ENCODE measurements at places on chromosomes 5 and 9.

DNA sequence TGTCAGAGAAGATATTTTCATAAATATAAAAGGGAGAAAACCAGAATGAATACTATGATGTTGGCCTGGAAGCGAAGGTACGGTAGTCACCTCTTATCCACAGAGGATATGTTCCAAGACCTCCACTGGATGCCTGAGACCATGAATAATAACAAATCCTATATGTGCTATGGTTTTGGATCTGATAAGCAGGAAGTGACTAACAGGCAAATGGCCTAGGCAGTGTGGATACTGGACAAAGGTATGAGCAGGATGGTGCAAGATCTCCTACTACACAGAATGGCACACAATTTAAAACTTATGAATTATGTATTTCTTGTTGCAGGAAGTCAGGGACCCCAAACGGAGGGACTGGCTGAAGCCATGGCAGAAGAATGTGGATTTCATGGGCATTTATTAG is 48.2 kb downstream of the ADAMTS12 start:
- DNase-seq = no peak

DNA sequence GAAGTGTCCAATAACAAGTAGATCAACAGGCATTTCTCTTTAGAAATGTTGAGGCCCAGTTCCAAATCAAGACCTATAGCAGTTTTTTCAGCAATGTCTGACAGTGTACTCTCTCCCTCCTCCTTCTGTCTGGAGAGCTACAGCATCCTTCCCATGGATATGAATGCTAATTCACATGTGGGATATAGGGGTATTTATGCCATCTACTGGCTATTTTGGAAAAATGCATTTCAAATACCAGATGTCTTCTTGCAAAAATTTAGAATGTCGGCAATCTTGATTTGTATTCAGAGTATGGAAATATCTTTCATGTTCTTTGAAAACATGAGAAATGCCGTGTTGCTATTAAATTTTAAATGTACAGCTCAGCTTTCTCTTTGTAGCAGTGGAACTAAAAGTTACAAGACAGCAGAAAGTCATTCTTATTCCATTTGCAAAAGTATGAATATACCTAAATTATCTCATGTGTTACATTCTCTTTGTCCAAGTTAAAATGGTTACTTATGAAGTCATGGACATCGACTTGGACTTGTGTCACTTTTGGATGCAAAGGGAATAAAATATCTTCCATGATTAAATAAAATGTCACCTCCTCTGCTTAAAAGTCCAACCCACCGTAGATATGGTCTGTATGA is 647.8 kb downstream of the TAF11L14 start:
- peak; percentile 14 for DNase-seq

GRCh38 chr5:95930141-95930930 is 31.3 kb downstream of the ELL2 start:
- DNase-seq = no peak

DNA sequence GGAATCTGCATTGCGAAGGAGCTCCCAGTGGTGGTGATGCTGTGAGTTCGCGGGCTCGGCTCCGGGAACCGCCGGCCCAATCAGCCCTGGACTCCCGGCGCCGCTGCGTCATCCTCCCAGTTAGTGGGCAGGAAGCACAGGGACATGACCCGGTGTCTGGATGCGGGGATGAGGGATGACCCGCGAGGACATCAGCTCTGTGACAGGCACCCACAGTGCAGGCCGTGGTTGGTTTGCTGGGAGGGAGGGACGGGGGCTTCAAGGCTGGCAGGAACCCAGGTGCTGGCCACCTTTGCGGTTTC is 996 bp downstream of the NXNL2 start:
- DNase-seq = no peak

GRCh38 chr9:34551751-34552605 is 29.2 kb upstream of the ENHO start:
- no peak for DNase-seq

DNA sequence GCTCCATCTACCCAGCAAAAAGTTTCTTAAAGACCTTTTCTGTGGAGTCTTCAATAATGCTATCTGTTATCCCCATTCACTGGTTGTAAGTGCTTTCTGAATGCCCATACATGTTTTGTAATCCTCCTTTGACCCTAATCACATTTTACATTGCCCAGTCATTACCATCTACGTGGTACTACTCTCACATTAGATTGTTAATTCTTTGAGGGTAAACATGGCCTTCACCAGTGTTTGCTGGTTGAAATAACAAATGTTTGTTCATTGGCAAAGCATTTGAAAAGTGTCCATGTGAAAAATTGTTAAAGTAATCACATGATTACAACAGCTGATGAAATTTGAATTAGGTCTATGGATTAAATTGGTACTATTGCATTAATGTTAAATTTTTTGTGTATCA is 31.8 kb downstream of the MEGF10 start:
- DNase-seq = no peak

GRCh38 chr9:128343855-128344254 is 3.5 kb downstream of the SLC27A4 start:
- DNase-seq = no peak

DNA sequence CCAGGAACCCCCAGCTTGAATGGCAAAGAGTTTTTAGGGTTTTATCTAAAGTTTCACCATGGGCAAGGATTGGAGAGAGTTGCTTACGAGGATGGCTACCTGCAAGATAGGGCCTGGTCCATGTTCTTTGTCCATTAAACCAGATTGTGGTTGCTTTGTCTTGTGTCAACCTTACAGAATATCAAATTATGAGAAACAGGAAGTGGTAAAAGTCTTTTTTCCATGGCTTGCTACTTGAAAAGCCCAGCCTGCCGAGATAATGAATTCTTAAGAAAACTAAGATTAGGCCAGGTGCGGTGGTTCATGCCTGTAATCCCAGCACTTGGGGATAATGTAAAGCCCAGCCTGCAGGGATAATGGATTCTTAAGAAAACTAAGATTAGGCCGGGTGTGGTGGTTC is 24.4 kb downstream of the ZNF474 start:
- DNase-seq = no peak

DNA sequence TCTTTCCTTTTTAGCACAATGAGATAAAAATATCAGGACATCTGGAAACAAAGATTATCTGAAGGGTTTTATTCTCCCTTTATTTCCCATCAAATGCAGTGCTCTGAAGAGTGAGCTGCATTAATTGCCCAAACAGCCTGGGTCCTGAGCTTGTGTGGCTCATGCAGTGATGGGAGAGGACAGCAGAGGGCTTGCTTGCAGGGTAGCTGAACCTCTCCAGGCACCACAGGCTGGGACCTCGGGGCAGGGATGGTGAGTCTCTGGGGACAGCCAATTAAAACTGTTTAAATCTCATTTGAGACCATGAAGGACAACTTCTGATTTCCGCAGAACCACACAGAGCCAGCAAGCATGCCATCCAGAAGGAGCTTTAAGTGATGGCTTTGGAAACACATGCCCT is 71.2 kb downstream of the PLAC8L1 start:
- DNase-seq = no peak

DNA sequence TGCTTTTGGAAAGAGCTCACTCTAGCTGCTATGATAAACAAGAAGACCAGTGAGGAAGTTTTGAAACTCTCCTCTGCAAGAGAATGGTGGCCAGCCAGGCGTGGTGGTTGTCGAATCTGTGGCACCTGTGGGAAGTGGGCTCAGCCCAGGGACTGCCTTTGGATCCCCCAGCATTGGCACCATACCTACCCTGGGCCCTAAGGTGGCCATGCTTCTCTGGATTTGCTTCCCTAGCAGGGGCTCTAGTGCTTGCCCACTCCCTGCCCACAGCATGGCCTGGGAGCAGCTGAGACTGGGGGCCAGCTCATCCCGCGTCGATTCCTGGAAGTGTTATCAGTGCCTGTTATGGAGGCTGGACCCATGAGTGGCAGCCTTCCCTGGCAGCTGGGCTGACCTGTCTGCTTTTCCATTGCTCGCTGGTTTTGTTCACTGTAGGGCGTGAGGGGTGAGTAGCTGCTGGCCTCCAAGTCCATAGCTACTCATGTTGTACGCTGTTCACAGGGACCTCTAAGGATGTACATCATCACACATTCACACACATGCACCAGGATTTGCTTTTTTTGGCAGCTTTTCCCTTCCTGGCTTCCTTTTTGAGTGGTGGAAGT is 2.3 kb downstream of the SLC22A4 start:
- DNase-seq = no peak

DNA sequence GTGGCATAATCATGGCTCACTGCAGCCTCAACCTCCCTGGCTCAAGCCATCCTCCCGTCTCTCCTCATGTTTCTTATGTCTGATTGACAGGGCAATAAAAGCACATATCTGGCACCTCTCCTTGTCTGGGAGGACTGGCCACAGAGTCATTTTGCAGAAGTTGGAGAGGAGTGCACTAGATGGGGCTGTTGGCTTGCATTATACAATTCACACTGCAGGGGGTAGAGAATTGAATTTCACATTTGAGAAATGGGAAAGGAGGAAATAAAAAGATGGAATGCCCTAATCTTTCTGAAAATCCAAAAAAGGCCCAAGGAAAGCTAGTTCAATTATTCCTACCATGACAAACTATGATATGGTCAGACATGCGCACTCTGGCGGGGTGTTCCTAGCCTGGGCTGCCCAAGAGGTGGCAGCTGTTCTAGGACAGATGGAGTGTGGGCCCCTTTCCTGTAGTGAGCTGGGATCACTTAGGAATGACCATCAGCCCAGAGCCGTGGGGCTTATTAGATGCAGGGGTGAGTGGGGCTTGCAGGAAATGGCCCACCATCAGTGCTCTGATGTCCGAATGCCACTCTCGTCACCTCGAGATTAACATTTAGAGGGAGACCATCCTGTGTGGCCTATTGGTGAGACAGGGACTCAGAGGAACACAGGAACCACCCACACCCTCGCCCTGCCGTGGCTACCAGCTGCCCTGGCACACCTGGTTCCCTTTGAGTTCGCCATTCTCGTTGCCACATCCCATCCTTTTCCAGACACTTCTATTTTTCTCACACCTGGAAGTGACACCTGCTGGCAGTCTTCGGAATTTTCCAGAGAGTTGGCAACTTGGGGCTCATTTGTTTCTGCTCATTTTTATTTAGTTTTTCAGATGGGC is 21.8 kb upstream of the ANKRD18A start:
- DNase-seq = peak; percentile 21

DNA sequence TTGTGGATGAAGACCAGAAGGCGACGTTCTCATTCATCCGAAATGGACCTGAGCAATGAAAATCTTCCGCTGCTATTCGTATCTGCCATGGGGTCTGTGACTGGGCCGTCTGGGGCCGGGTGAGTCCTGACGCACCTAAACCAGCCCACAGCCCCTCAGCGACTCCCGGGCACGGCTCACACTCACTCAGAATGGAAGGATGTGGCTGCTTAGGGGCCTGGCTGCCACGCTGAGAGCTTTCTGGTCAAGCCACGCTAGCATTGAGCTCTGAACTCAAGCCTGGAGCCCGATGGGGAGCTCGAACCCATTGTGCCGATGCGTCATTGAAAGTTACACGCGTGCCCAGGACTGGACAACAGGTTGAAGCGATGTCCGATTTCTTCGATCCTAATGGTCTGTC is 97.8 kb downstream of the MRPL36 start:
- DNase-seq = no peak

GRCh38 chr5:124909734-124910133 is 163.3 kb upstream of the ZNF608 start:
- no peak for DNase-seq

- DNase-seq = peak; percentile 36
Observed at GRCh38 chr9:34437006-34437925, 21.1 kb downstream of the FAM219A start.

- DNase-seq = no peak
Observed at GRCh38 chr9:19975499-19975898, 186.7 kb upstream of the SLC24A2 start.

GRCh38 chr5:178671602-178672144 is 44.8 kb upstream of the CLK4 start:
- DNase-seq = no peak

DNA sequence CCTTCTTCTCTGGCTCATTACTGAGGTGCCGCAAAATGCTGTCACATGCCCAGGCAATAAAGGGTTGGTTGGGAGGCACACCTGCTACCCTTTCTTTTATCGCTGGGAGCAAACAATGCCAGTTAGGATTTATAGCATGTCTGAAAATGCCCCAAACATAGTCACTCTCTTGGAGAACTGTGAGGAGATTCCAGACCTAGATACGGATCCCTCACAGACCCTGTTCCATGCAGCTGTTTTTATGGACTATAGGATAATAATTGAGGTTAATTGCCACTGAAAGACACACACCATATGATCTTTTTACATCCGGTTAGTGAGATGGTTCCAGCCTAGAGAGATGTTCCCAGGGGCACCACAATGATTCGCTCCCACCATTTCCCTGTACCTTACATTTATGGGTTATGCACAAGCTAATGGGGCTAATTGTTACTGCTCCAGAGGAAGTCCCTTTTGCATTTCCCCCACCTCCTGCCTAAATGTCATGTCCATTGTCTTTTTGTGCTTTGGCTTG is 318.1 kb downstream of the PIK3R1 start:
- DNase-seq = no peak

DNA sequence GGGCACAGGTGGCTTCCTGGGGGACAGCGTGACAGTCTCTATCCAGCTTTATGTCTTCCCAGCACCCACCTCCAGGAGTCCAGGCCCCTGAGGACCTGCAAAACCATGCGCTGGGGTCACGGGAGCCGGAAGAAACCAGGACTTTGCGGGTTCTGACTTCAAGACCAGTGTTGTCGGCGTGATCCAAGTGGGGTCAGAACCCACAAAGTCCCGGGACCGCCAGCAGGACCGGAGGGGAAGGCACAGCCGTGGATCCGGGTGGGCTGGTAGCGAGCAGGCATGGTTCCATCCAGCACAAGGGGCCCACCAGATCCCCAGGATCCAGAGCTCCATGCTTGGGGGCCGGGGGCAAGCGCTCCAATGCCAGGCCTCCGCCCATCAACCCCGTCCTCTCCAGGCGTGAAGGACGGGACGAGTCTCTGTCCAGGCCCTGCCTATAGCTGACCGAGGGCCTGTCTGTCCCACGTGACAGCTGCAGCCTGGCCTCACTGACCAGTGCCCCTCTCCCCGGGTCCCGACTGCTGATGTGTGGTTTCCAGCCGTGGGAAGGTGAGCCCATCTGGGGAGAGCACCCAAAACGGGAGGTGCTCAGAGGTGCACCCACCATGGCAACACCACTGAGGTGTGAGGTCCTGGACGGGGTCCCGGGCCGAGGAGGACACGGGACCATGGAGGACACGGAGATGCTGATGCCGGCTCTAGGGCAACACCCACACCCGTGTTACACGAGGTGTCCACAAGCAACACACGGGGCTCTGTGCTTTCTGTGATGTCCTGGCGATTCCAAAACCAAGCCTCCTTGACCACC is 48.9 kb downstream of the SLC12A7 start:
- DNase-seq = no peak

DNA sequence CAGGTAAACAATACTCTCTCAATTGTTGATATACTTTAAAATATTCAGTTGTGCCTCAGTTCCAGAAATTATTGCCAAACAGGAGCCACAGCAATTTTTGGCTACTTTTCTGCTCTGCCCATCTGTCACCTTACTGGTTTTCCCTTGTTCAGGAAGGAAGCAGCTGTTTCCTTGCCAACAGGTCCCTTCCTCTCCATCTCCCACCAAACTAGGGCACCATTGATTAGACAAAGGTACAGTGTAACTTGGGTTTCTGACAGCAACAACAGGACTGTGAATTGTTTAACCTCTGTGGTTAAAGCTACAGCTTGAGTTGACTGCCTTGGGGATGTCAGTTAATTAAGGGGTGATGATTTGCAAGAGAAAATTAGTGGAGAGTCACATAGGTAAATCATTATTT is 76.9 kb downstream of the PIP5K1B start:
- no peak for DNase-seq

GRCh38 chr5:96943799-96944198 is 7.9 kb downstream of the LNPEP start:
- DNase-seq = no peak
